HTR-8/SVneo (cell line): ENCODE measurements at places on chromosomes 4 and X.

DNA sequence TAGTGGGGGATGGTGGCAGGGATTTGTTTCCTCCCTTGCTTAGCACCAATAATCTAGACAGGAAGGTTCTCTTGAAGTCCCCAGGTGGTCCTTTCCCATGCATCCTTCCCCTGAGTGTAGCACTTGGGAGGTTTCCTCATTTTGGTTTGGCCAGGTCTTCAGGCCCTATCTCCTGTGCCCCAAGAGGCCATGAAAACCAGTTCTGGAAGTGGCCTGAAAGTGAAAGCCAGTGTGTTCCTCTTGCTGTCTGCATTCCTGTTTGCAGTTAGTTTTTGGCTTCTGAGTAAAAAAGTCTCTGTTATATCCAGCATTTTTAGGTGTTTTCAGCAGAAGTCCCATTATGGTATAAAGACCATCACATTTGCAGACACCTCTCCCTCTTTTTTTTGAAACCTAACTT, 59.5 kb downstream of the MTM1 start:
- no peak for DNase-seq

GRCh38 chrX:139930916-139931645, 1.8 kb downstream of the ATP11C start:
- DNase-seq, result no peak

DNA sequence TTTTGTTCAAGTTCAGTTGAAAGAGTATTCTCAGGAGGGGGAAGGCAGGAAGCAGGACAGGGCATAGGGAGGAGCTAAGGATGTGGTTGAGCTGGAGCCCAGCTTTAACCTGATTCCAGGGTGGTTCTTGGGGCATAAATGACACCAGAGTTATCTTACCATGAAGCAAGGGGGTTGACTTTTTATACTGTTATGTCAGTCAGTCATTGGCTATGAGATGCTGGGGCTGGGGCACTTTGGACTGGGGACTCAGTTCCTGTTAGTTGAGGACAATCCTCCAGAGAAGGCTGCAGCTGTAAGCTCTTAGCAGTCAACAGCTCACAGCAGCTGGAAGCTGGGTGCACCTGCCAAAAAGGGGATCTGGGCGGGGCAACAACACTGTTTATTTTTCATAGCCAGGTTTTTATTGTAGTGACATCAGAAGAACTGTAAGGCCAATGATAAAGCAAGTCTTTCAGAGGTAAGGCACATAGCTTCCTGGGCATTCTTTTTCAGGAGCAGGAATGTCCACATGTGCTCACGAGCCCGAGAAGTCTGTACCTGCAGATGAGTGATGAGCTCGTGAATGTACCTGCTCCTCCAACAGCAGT, 78.5 kb downstream of the MID1IP1 start:
- no peak for DNase-seq

- DNase-seq, result no peak
Observed at GRCh38 chr4:40573593-40574311, 55.9 kb downstream of the RBM47 start.

GRCh38 chrX:148771440-148771839, 271.0 kb downstream of the AFF2 start:
- no peak for DNase-seq

DNA sequence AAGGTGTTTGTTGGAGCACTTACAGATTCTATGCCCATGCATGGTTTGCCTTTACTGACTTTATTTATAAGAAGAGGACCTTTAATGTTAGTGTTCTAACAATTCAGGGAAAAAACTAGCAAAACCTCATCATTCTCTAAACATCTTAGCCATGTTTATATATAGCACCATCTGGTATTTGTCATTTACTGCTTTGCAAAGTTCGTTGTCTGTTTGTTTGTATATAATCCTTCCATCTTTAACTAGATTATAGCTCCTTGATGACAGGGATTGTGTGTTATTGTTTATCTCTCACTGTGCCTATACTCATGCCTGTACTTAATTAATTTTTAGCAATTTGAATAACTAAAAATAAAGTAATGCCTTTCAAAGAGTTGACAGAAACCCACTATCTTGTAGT, 170.6 kb upstream of the PACRGL start:
- DNase-seq, result no peak

DNA sequence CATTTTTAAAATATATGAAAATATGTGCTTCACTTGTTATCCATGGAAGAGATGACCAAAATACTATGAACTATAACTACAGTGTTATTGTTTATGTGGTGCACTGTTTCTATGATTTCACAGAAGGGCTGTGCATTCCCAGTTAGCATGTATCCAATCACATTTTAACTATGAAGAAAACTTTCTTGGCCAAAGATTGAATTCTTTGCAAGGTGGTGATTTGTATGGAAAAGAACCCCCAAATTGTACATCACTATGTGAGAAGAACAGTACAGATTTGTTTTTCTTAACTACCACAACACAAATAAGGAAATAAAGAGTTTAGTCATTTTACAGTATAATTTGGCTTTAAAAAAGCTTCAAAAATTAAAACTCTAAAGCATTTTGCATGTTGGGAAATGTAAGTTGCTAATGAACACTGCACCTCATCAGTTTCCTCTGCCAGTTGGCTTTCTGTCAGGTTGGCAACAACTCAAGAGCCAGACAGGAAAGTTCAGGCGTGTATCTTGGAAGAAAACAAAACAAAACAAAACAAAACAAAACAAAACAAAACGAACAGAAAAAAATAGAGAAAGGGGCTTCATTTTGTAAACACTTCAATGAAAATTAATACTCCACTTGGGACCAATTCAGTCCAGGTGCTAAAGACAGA, 237.0 kb downstream of the SCFD2 start:
- no peak for DNase-seq

GRCh38 chrX:119516157-119516702, 48.0 kb downstream of the SLC25A5 start:
- DNase-seq, result peak; percentile 77

- no peak for DNase-seq
Observed at GRCh38 chr4:83890816-83891215, 354.9 kb downstream of the GPAT3 start.
